NAMALWA (cell line): ENCODE measurements at places on chromosomes 7 and 10.

GRCh38 chr10:132982301-132982989 lies 40.1 kb upstream of the CFAP46 start:
- no peak for DNase-seq

DNA sequence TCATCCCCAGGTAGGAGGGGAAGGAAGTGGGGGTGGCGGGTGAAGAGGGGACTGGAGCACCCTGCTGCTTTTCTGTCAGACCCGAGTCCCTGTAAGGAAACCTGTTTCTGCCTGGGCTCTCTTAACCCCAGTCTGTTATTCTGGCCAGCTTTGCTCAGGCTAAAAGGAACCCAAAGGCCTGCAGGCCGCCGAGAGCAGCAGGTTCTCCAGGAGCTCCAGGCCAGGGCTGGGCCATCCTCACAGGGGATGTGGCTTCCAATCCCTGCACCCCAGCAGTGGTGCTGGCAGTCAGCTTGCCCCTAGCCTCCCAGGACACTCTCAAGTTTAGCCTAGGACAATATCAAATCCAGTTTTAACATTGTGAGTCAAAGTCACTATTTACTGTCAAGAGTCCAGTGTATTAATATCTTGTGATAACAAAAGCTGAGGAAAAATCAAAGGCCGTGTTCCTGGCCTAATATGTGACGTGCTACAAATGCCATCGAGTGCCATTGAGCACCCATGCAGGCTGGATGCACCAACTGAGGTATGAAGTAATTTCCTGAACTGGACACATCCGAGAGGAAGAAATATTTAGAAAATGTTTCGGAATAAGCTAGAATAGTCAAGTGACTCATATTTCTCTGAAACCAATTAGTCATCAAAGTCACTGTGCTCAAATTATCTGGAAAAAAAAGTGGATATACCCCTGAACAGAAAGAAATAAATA lies 7.0 kb downstream of the PKD1L1 start:
- no peak for DNase-seq

GRCh38 chr7:5597772-5598171 lies 174.1 kb upstream of the TNRC18 start:
- no peak for DNase-seq

DNA sequence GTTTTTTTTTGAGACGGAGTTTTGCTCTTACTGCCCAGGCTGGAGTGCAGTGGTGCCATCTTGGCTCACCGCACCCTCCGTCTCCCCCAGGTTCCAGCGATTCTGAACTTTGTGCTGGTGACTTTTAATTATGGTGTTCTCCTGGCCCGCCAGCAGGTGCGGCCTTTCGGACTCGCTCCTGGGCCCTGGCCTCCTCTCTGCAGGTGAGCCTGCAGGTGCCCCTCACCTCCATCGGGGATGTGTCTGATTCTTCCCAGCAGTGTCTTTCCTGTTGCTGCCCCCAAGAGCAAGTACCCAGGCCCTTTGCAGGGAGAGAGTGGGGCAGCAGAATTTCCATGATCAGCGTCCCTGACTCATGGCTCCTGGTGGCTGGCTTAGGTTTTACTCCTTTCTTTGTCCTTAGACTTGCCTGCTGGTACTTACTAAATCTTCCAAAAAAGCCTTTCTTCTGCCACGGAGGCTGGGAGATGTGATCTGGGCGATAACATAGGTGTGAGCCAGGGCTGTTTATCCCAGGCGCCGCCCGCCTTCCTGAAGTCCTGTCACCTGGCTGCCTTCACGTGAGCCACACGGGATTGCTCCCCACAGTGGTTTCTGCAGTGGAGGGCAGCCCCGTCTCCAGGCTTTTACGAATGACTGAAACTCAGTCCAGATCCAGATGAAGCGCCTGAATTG lies 10.7 kb downstream of the WIPI2 start:
- DNase-seq, result no peak

DNA sequence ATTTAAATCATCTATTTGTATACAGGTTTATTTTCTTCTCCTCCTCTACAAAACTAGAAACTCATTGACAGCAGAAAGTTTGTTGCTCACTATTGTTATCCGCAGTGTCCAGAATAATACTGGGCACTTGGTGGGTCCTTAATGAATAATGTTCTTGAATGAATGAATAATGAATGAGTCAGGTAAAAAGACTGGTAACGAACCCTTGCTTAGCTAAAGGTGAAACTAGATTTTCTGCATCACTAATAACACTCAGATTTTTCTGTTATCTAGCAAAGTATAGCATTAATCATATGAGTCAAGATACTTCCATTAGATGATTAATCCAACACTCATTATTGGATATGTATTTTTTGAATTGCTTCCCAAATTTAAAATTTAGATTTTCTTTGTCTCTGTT lies 953.2 kb downstream of the SORCS3 start:
- DNase-seq, result no peak

DNA sequence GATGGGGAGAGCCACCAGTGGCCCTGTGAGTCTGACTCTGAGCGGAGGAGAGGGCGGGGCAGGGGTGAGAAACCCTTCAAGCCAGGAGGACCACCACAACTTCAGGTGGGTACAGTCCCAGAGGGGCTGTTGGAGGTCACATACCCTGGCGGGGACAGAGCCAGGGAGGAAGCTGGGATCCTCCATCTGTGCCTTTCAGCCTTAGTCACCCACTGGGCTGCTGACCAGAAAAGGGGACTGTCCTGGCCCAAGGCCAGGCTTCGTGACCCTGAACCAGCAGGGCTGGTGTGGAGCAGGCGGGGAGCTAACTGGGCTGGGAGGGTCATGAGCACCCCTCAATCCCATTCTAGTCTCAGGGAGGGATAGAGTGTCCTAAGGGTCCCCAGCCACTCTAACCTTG lies 1.5 kb upstream of the CALHM3 start:
- no peak for DNase-seq

GRCh38 chr10:110651044-110651958 lies 7.2 kb downstream of the RBM20 start:
- peak; percentile 71 for DNase-seq

GRCh38 chr10:18164093-18164492 lies 23.9 kb downstream of the CACNB2 start:
- no peak for DNase-seq

DNA sequence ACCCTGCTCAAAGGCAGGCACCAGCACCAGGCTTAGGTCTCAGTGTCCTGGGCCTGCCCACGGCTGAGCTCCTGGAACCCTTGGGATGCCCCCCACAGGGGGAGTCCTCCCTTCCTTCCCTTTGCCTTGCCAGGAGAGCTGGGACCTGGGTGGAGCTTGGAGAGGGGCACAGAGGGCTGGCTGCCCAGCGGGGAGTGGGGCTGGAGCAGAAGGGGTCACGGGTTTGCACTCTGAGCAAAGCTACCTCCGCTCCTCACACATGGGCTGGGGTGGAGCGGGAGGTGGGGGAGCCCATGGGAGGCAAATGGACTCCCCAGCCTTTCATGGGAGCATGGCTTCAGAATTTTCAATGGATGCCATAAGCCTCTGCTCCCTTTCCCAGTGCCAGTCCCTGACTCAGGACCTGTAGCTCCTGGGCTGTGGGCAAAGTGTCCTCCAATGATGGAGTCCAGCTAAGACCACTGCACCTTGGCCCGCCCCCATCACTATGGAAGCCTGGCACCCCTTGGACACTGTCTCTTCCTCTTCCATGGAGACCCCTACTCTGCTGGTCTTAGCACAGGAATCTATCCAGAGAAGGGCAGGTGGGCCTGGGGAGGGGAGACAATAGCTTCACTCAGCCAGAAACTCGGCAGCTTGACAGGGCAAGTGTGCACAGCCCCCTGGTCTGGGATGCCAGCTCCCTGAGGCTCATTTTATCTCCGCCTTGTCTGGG lies 39.9 kb downstream of the LDB3 start:
- no peak for DNase-seq

DNA sequence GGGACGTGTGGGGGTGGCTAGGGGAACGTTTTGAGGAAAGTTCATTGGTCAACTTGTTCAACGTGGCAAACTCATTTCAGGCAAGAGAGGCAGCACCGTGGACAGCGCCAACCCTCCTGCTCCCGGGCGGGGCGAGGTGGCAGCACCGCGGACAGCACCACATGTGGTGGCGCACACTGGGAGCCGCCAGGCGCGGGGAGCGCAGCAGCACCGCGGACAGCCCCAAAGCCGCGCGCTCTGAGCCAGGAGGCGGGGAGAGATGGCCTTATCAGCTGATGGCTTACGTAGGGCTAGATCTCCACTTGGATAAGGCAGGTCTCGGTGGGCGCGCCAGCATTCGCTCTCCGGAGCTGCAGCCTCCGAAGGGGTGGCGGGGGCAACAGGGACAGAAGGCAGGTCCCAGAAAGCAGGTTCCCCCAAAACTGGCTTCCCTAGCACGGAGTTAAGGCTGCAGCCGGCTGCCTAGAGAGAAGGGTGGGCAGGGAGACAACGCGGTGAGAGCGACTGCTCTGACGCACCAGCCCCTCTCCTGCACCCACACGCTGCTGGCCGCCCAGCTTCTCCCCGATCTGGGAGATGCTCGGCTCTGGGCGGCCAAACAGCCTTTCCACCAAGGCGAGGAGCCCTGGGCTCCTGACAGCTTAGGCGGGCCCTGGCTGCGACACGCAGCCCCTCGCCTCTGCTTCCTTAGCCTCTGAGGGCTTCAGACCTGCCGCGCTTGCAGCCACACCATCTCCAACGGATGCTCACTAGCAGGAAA lies at the start of gene HTR5A:
Gene HTR5A (plus strand): TSS at position 333 of the 760 bp plus-strand sequence. CDS start 576 bp downstream, outside the sequence.
- DNase-seq, result peak; percentile 29

- DNase-seq, result no peak
Measured at GRCh38 chr7:156493942-156494341, 146.6 kb upstream of the RNF32 start.

DNA sequence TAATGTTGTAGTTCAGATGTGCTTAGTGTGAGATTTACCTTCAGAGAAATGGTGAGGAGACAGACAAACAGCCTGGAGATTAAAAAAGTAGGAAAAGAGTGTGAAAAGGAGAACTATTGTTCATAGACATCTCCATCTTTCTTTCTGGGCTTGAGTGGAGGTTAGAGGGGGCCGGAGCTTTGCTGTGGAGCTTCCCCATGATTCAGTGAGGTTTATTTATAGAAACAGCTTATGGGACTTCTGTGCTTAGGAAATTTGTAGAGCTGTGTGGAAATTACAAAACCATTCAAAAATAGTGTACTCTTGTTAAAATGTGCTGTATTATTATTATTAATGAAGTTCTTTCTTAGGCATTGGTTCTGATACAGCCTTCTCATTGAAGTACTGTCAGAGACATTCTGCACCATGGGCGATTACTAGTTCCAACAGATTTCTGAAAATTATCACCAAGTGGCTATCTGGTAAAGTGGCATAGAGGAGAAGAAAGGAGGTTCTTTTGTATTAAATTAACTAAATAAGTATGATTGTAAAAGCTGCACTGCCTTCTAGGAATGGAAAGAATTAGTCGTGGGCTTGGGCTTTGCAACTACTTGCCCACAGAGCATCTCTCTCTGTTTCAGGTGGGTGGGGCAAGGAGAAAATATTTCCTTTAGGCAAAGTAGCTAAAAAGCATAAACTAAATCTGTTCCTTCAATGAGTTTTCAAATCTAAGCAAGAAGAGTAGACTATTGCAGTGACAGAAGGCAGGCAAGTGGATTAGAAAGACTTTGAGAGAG lies 8.7 kb upstream of the TCAF1 start:
- no peak for DNase-seq

DNA sequence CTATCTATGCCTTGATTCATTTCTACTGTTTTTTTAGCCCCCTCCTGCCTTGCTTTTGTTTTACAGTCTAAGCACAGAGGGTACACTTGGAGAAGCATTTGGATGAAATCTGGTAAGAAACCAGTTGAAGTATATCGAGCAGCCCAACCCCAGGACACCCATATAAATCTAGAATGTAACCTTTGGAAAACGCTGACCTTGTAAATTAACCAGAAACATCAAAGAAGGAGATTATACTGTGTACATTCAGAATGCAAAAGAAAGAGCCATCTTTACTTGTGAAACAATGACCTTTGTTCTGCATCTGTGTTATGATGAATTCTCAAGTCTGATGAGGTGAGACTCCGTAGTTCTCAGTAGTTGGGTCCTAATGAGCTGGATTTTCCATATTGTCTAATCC lies 49.3 kb upstream of the RAB18 start:
- DNase-seq, result no peak

DNA sequence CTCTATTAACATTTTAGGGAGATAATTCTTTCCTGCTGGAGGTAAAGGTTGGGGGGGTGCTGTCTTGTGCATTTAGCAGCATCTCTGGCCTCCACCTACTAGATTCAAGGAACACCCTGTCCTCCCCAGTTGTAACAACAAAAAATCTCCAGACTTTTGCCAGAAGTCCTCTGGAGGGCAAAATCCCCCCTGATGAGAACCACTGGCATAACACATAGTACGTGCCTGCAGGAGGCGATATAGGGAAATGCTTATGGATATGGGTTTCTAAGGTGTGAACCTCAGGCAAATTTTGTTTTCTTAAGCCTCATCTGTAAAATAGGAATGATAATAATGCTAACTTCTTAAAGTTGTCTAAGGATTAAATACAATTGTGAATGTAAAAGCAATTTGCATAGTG lies 2.9 kb upstream of the OSBPL3 start:
- DNase-seq, result peak; percentile 58

DNA sequence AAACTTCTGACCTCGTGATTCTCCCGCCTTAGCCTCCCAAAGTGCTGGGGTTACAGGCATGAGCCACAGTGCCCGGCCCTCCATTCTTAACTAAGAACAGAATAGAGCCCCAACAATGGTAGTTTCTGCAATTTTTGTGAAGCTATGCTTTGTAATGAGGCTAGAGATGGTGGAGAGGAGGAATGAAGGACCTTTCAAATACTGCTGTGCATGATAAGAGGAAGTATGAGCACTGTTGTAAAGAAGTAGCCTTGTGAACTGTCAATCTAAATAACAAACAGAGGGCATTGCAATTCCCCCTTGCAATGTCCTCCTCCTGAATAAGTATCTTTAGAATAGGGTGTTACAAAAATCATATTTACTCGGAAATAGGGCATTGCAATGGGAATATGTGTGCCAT lies 70.2 kb downstream of the EVX1 start:
- DNase-seq, result no peak

DNA sequence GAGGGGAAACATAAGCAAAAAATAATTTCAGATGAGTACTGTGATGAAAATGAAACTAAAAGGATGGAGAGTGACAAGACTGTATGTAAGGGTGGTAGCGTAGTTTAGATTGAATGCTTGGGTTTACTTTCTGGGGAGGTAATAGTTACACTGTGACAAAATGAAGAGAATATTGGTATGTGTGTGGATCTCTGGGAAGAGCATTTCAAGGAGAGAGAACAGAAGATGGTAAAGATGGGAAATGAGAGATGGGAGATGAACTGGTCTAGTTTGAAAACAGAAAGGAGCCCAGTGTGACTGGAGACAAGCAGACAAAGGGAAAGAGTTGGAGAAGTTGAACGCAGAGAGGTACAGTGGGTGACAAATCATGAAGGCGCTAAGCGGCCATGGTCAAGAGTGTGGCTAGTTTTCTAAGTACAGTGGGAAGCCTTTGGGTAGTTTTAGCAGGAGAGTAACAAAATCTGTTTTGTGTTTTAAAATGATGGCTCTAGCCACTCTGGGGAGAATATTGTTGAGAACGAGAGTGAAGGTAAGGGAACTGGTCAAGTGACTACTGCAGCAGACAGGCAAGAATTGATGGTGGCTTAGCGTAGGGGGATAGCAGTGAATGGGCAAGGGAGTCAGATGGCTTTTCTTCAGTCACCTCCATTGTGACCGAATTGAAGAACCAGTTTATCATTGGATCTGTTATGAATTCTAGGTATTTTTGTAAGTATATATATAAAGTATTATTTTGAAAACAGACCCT lies 22.6 kb downstream of the PALS2 start:
- DNase-seq, result no peak

- DNase-seq, result no peak
Measured at GRCh38 chr7:33809228-33809627, 96.1 kb upstream of the BMPER start.
